Stimulated activated CD4-positive, alpha-beta T cell treated with anti-CD3 and anti-CD28 coated beads, Interleukin-2, amount 100 ng/mL, for 24 hours (primary cell): ENCODE measurements at places on chromosomes 5 and 9.

DNA sequence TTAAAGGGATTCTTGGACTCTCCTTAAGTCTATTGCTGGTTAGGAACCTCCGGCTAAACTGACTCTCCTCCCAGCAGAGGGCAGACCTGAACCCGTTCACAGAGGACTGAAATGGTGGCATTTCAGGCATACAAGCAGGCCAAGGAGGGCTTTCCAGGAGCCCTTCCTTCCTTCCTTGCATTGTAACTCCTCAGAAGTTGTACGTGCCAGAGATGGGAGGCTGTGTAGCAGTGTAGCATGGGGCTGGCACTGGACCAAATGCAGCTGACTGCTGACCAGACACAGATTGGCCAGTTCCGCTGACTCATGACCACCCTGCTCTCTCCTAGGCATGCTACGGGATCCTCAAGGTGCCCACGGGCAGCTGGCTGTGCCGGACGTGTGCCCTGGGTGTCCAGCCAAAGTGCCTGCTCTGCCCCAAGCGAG lies 36.4 kb downstream of the JADE2 start:
- DNase-seq, result no peak

GRCh38 chr5:39452846-39453245 lies 28.1 kb upstream of the DAB2 start:
- no peak for DNase-seq

DNA sequence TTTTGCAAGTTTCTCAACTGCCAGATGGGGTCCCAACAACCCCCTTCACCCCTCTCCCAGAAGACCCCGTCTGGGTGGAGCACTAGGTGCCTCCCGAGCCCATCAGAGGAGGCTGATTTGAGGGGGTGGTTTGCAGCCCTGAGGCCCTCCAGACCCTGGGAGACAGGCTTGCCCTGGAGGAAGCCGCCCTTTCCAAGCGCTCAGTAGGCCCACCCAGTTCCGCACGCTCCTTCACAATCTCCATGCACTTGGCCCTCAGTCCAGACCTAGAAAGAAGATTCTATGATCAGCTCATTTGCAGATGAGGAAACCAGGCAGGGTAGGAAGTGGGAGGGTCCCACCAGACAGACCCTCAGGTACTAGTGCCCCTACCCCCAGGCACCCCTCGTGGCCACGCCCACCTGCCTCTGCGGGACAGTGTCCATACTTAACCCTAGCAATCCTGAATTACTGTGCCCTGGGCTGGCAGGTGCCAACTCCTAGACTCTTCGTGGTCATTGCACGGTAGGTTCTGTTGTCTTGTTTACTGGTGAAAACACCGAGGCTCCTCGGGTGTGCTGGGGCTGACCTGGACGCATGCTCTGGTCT lies 22.3 kb downstream of the OR2V1 start:
- no peak for DNase-seq

GRCh38 chr9:116933251-116933650 lies 246.1 kb downstream of the TRIM32 start:
- no peak for DNase-seq

DNA sequence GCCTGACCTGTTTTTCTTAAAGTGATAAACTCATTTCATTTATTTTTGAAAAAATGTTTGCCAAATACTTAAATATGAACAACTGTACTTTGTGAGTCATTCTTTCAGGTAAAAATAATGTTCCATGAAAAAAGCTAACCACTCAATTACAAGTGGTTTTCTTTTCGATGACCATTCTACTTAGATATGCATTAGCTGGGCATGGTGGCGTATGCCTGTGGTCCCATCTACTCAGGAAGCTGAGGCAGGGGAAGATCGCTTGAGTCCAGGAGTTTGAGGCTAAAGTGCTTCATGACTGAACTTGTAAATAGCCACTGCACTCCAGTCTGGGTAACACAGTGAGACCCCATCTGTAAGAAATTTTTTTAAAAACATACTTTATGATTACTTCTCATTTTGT lies 4.0 kb upstream of the WDR70 start:
- DNase-seq, result no peak
